Cardiac fibroblast (primary cell): ENCODE measurements at places on chromosomes 6 and 20.

GRCh38 chr20:22791877-22792525 is 207.6 kb upstream of the FOXA2 start:
- peak; percentile 6 for DNase-seq

GRCh38 chr20:8865636-8866035 is 203.3 kb upstream of the PLCB4 start:
- DNase-seq: no peak

GRCh38 chr6:15510536-15511247 is 152.1 kb downstream of the DTNBP1 start:
- DNase-seq: no peak

- DNase-seq: peak; percentile 80
Measured at GRCh38 chr6:158972241-158973233, 27.5 kb downstream of the RSPH3 start.

- DNase-seq: no peak
Measured at GRCh38 chr20:52789716-52790115, 182.4 kb upstream of the TSHZ2 start.

GRCh38 chr6:16367571-16367970 is 129.2 kb downstream of the GMPR start:
- no peak for DNase-seq

DNA sequence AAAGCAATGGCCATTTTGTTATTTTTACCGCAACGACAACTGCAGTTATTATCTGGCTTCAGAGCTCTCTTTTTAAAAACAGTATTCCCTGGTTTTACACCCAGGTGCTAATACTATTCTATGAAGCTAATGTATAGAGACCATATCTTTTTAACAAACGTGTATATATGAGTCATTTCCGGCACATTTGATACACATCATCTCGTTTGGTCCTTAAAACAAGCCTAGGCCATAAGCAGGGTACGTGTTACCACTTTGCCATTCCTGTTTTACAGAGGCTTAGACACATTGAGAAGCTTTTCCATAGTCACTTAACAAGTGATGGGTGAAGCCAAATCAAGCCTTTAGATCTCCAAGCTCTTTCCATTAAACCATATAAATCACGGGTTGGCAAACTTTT is 5.5 kb downstream of the TRAF3IP2 start:
- DNase-seq: no peak

- DNase-seq: no peak
Measured at GRCh38 chr20:22420116-22420598, 164.2 kb downstream of the FOXA2 start.

GRCh38 chr6:161074496-161075121 is 83.0 kb downstream of the MAP3K4 start:
- no peak for DNase-seq

DNA sequence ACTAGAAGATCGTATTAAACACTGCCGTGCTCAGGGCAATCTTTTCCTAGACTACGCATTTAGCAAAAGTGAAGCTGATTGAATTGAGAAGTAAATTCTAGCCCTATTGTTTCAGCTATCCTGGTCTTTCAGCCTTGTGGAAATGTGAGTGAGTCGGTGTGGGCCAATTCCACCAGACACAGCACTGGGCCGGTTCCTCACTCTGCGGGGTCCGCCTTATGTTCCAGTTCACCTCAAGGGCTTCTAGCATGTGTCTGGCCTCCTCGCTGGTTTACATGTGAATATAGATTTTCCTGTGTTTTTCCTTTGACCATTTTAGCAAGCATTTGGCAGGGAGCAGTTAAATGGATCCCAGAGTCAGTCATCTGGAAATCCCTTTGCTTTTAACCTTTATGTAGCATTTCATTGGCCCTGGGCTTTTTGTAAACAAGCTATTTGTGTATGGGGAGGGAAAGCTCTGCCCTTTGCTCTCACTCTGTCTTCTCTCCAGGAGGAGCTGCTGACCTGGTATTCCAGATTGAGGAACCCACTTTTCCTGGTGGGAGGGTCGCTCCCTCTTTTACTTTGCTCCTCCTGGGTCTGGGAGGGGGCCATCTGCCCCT is 12.4 kb upstream of the GTSF1L start:
- no peak for DNase-seq
